ENCODE measurements at places on chromosomes 16 and 17.

DNA sequence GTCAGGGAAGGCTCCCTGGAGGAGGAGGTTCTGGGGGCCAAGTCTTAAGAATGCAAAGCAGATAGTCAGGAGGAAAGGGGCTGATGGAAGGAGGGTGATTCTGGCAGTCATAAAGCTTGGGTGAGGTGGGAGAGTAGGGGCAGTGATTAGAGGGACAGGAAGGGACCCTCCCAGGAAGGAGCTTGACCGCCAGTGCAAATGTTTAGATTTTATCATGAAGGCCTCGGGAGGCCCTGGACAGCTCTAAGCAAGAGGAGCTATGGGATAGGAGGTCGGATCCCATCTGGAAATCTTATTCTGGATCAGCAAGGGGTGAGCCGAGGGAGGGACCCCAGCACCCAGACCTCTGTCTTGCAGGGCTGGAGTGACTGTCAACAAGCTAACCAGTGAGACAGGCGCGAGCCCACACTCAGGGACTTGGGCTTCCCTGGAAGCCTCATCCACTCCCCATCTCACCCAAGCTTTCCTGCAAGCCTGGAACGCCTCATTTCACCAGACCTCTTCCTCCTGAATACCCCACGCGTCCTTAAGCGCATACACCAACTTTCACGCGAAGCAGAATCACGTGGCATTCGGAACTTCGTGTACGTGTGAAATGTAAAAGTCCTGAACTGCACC lies 52.0 kb upstream of the CBX4 start:
- no peak for DNase-seq

DNA sequence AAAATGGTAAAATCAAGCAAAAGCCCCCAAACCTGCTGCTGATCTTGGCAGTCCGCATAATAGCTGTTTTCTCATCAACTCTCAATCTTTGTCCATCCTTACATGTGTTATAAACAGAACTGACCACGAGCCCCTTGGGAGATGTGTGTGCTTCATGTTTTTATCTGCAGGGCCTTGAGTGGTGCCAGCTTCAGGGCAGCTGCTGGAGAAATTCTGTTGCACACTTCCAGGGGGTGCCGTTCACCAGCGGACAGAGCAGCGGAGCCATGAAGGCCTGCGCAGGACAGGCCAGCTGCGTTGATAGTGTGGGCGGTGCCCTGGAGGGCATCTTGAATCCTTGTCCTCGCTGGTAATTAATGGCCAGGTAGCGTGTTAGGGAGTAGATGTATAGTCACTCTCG lies 20.1 kb downstream of the MPRIP start:
- DNase-seq = no peak

GRCh38 chr17:44919885-44920564 lies 4.7 kb upstream of the GFAP start:
- DNase-seq = no peak

DNA sequence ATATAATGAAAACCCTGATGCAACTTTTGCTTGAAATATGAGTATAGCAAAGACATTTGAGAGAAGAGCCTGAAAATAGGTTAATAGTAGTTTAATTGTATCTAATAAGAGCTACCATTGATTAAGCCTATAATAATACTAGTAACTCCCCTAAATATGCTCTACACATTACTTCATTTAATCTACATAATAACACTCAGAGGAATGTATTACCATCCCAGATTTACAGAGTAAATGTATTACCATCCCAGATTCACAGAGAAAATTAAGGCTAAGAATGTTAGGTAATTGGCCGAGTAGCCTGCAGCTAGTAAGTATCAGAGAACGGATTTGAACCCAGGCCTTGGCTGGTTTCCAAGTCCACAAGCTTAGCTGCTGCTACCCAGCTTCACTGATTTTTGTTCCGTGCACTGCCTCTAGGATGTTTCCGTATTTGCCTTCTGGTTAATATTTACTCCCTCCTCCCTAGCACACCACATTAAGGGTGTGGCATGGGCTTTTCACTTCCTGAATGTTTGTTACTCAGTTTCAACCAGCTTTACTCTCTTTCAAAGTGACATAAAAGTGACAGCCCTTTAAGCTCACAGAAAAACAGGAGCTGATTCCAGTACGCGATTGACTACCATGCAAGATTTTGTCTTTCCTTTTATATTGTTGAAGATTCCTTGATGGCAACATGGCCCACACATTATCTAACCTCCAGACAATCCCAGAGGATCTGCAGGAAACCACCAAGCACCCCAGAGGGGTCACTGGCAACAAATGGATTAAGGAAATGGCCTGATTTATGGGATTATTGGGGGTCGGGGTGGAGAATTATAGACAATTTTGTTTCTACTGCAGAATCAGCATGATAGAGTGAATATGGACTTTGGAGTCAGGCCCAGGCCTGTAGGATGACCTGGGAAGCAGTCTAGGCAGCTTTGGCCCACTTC lies 26.7 kb upstream of the TOX3 start:
- DNase-seq = no peak

DNA sequence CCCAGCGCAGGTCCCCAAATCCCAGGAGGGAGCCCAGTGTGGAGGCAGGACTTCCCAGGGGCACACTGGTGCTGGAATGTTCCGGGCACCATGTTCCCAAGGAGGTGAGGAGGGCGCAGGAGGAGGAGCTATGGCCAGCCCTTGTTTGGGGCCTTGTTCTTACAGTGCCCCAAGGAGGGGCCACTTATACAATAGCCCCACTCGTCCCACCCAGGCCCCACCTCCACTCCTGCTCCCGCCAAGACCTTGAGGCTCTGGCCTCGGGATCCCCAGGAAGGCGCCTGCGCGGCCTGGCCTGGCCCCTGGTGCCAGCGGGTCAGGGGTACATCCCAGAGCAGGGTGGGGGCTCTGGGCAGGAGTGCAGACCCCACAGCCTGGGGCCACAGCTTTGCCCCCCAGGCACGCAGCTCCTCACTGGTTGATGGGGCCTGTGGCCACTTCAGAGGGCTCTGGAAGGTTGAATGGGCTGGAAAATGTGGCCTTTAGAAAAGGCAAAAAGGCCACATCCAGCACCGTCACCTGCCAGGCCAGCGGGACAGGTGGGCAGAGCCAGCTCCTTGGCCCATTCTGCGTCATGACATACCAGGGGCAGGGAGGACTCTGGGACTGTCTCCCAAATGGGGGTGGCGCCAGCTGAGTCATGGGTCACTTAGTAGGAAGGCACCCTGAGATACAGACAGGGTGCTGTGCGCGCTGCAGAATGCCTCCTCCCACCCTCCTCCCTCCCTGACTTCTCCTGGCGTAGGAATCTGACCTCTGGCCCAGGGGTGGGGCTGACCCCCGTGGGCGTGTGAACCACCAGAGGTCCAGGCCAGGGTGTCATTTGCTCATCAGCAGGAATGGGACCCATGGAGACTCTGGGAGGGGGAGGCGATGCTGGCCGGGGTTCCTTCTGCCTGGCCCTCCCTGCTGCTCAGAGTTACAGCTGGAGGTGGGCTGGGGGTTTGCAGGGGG lies 32.3 kb upstream of the PVALEF start:
- DNase-seq = no peak

DNA sequence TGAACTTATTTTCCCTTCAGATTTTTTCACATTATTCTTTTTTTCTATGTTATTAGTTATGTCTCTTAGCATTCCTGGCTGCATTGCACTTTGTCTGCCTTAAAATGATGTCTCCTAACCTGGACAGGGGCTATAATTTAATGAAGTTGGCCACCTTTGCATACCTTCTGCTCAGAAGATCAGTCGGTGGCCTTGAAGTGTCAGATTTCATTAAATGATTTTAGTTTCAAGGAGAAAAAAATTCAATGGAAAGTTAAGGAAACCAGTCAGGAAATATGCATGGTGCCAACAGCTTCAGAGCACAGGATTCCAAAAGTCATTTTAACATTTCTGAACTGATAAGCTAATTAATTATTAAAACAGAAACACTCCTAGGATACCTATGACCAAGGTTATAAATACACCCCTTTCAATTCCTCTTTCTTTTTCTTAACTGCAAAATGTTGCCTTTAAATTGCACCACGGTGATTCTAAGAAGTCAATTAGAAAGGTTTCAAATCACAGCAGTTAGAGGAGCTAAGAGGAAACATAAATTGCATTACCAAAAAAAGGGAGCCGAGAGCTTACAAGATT lies 533.4 kb downstream of the KCNJ2 start:
- no peak for DNase-seq

GRCh38 chr17:79050551-79050950 lies 24.1 kb upstream of the ENGASE start:
- no peak for DNase-seq

GRCh38 chr16:67928561-67929364 lies 2.9 kb downstream of the CTRL start:
- no peak for DNase-seq

DNA sequence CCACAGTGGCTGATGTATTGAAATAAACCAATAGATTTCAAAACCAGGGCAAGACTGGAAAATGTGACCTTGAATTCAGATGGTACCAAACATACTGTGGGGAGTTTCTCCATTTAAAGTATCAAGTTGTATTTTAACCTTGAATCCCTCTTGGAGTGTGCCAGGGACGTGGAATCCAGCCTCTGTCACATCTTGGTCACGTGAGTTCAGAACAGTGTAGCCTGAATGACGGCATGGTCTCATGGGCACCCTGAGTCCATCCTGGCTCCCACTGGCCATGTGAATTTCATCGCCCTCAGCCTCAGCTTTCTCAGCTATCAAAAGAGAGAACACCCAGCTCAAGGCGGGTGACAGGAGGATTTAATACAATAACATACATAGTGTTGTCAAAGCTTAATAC lies 6.8 kb downstream of the ZNF771 start:
- DNase-seq = no peak

- no peak for DNase-seq
Observed at GRCh38 chr16:56662357-56663354, 4.9 kb downstream of the MT1F start.

GRCh38 chr17:58007781-58008706 lies 998 bp upstream of the SRSF1 start:
- no peak for DNase-seq

DNA sequence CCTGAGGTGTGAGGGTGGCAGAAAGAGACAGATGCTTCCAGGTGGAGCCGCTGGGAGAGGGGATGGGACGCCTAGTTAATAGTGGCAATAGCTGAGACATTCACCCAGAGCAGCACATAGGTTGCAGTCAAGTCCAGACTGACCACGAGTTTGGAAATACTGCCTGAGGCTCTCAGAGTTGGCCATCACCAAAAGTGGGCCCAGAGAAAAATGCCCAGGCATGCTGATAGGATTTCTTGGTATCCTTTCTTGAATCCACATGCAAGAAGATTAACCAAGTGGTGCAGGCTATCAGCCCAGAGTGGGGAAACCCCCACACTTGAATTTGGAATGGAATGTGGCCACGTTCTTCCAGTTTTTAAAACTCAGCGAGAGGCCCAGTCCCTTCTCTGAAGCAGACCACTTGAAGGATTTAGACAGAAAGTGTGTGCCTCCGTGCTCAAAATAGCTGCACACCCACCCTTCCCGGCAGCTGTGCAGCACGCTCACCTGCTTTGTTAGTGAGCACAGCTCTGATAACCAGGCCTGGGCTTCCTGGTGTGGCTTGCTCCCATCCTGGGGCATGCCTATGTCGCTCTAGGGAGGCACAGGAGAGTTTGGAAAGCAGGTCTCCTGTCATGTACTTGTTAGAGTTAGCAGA lies 35.7 kb downstream of the PLD6 start:
- DNase-seq = no peak

- no peak for DNase-seq
Observed at GRCh38 chr17:21525464-21526130, 149.4 kb downstream of the KCNJ12 start.

GRCh38 chr17:79677646-79678045 lies 53.1 kb upstream of the ENPP7 start:
- no peak for DNase-seq

GRCh38 chr16:14510939-14511799 lies 118.9 kb downstream of the PARN start:
- no peak for DNase-seq

DNA sequence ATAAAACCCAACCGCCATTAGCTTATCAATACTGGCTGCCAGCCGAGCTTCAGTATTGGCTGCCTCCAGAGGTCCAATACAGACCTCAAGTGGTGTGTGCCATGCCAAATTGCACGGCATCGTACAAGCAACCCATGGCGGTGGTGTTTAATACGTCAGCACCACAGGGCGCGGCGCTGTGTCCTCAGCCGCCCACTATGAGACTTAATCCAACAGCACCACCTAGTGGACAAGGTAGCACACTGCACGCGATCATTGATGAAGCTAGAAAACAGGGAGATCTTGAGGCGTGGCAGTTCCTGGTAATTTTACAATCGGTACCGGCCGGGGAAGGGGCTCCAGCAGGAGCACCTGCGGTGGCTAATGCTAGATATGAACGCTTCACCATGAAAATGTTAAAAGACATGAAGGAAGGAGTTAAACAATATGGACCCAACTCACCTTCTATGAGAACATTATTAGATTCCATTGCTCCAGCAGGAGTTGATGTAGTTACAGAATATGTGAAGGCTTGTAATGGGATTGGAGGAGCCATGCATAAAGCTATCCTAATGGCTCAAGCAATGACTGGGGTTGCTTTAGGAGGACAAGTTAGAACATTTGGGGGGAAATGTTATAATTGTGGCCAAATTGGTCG lies 15.4 kb downstream of the FLYWCH1 start:
- DNase-seq = no peak

DNA sequence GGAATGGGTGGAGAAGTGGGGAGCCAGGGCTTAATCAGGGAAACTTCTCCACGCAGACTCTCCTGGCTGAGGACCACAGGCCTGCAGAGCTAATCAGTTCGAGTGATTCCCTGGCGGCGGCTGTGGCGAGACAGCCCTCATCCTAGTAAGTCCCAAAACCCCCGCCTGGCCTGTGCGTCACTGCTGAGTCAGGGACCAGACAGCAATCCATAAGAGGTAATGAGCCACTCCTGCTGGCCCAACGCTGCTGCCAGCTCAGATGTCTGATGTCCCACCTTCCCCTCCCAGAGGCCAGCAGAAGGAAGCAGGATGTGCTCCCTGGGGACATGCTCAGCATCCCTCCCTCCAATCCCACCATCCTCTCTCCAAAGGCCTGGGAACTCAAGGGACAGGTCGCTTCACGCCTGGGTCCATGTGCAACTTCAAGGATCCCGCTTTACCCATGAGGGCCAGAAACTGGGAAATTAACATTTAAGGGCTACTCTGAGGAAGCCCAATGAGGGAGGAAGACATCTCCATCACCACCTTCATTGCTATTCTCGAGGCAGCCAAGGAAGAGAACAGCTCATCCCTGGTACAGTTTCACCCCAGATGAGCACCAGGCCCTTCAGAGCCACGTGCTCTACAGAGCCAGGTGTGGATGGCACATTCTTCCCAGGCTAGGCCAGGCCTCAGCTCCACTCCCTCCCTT lies 7.9 kb downstream of the ACLY start:
- no peak for DNase-seq

DNA sequence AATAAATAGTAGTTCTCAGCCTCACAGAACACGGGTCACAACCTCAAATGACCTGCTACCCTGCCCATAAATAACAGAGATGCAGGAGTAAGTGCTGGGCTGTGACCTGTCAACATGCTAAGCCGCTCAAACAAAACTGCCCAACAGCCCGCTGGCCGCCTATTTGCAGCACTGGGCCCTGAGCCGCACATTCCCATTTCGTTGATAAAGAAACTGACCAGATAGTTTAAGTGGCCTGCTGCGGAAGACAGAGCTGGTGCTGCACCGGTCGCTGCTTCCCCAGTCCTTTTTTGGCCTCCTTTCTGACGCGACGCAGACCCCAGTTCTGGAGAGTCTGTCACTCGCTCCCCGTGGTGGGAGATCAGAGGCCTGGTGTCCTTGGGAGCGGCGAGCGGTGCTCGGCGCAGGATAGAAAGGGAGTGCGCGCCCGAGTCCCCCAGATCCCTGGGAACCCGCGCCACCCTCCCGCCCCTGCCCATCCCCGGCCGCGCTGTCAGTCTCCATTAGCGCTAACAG lies 349 bp upstream of the SLC6A2 start:
- no peak for DNase-seq

GRCh38 chr17:81252326-81252986 lies 13.3 kb downstream of the NDUFAF8 start:
- DNase-seq = no peak

GRCh38 chr16:987906-988305 lies 6.3 kb downstream of the SOX8 start:
- no peak for DNase-seq

All from vagina (tissue), 2 donors.